Central memory CD8-positive, alpha-beta T cell (primary cell): ENCODE measurements at places on chromosomes 3 and 15.

DNA sequence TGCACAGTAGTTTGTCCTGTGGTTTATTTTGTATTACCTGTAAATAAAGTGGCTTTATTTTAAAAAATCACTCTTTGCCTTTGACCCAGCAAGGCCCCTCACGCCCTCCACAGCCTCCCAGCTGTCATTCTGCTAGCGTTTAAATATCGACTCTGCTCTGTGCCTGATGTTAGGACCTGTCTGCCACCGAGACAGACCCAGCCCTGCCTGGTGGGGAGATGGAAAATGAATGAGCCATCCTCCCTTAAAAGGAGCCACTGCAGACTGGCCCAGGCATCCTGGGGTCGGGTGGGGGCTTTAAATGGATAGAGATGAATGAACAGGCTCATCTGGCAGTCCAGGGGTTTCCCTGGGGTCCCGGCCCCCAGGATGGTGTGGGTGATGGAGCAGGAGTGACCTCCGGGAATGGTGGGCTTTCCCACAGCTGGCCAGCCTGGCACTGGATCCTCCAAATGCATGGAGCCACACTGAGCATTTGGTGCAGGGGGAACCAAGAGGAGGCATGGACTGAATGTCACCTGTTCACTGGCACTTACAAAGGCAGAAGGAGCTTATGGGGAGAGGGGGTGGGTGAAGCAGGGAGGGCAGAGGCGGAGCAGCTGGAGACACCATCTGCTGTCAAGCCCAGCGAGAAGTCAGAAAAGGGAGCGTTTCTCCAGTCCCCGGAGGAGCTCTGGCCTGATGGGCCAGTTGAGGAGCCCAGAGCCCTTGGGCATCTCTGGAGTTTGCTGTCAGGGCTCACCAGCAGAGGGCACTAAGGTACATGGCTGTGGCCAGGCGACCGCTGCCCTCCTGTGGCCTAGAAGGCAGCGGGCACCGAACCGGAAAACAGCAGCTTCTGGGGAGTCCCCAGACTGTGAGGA is 11.9 kb downstream of the GRM2 start:
- no peak for DNase-seq

- DNase-seq = no peak
Measured at GRCh38 chr15:98422130-98422478, 226.2 kb upstream of the IGF1R start.

- no peak for DNase-seq
Measured at GRCh38 chr3:109224333-109224732, 87.8 kb downstream of the C3orf85 start.

DNA sequence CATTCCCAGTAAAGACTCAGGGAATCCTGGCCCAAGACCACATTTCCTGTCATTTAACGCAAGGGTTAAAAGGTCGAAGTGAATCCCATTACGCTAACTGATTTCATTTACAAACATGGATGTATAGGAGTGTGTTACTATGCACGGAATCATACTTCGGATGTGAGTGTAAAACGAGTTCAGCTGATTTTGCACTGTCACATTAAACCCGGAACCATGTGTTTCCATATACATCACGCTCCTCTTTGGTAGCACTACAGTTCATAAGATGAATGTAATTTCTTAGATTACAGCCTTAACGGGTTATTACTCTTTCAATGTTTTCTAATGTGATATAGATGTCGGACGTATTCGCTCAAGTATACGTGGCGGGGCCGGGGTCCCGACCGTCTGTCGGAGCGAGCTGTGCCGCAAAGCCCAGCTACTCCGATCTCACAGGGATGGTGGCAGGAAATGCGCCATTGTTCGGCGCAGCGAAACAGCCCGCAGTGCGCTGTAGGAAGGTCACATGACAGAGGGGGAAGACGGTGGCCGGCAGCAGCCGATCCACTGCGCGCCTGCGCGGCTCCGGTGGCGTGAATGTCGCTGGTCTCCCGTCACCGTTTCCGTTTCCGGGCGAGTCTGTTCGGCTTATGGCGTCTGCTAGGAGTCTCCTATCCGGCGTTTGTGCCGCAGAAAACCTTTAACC is 97.3 kb downstream of the NPAP1 start:
- peak; percentile 22 for DNase-seq

- DNase-seq = no peak
Measured at GRCh38 chr3:28291577-28291976, 50.2 kb downstream of the CMC1 start.

DNA sequence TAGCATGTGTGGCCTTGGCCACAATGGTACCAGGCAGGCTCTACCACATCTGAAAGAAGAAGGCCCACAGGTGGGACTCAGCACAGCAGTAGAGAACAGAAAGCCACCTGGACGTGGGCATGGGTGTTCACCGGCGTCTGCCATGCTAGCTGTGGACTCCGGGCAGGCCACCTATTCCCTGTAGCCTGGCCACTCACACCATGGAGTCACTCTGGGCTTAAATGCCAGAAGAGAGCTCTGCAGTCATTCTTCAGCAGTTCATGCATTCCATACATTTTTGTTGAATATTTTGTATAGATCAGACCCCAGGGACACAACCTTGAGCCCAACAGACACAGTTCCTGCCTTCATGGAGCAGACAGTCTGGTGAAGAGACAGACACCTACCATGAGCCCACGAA is 138.6 kb downstream of the SRGAP3 start:
- DNase-seq = no peak

GRCh38 chr3:98404010-98404409 is 13.5 kb downstream of the OR5K3 start:
- DNase-seq = no peak

DNA sequence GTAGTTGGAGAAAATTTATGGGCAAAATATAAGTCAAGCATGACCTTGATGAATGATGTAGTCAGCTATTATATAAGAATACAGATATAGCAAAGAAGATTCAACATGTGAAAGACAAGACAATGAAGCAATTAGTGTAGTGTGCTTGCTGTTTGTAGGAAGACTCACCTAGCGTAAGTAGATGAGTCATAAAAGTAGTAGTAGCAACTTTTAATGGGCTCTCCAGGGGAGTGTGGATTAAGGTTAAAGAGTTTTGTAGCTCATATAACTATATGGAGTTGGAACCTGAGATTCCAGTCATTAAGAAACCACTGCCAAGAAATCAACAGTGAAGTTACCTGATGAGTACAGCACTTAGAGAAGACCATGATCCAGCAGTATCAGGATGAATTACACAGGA is 444.7 kb upstream of the CNTN3 start:
- DNase-seq = no peak

DNA sequence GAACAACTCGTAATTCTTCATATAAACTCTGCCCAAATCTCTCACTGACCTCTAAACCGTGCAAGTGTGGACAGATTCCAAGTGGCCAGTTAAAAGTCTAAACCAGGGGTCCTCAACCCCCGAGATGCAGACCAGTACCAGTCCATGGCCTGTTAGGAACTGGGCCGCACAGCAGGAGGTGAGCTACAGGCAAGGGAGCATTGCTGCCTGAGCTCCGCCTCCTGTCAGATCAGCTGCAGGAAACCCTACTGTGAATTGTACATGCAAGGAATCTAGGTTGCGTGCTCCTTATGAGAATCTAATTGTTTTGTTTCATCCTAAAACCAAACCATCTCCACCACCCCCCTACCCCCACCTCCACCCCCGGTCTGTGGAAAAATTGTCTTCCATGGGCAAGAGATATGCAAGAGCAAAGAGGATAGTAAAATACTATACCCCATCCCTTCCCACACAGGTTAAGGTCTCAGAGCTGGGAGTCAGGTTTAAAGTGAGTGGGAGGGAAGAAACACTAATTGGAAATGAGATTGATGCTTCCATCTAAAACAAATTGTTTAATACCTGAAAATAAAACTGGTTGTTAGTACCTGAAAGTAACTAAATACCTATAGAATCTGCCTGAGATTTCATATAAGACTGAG is 54.0 kb downstream of the POLQ start:
- DNase-seq = no peak

DNA sequence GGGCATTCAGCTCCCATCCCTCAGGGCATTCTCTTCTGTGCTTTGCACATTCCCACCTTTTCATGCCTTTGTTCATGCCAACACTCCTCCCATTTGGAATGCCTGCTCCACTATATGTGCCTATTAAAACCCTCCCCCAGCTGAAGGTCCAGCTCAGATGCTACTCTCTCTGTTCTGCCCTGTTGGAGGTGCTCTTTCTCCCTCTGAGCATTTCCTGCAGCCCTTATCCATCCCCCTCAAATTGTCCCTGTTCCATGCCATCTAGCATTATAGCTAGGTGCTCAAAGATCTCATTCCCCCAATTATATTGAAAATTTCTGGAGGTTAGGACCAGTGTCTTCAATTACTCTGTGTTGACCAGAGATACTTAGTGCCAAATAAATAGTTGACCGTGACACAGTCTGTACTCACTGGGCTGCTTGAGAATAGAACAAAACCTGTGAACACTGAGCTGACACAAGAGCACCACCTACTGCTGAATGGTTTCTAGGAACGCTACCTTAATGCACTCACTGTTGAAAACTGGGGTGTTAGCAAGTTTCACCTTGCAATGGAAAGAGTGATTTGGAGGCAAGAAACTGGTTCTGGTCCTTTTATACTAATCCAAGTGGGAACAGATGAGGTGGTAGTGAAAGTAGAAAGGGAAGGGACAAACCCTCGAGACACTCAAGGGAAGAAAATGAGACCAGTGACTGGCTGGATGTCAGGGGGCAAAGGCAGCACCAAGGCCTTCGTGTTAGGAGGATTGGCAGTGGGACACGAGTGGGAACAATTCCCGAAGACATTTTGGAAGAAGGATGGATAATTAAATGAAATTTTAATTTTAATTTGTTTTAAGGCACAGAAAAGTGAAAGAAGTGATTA is 289.8 kb upstream of the ROPN1 start:
- no peak for DNase-seq

GRCh38 chr3:152147748-152148147 is 121.0 kb upstream of the MBNL1 start:
- DNase-seq = no peak
